DMS53 (cell line): ENCODE measurements at places on chromosomes 1 and 21.

GRCh38 chr21:25691976-25692375 is 42.7 kb downstream of the ATP5PF start:
- no peak for DNase-seq

- DNase-seq = no peak
These were observed 61.5 kb downstream of the SYT2 start for GRCh38 chr1:202648605-202649226.

DNA sequence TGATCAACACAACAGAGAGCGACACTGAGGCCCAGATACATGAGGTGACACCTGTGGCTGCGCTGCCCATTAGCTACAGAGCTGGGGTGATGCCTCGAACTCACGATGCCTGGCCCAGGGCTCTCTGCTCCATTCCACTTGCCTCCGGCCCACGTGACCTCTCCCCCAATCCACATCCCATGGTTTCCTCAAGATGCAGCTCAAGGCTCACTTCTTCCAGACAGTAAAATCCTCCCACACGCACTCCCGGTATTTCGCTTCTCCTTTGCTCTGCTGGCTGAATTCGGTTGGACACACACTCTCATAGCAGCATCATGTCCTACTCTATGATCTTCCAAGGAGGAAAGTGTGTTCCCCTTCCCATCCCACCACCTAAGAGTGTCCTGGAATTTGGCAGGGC is 672.5 kb downstream of the KIF26B start:
- DNase-seq = no peak

DNA sequence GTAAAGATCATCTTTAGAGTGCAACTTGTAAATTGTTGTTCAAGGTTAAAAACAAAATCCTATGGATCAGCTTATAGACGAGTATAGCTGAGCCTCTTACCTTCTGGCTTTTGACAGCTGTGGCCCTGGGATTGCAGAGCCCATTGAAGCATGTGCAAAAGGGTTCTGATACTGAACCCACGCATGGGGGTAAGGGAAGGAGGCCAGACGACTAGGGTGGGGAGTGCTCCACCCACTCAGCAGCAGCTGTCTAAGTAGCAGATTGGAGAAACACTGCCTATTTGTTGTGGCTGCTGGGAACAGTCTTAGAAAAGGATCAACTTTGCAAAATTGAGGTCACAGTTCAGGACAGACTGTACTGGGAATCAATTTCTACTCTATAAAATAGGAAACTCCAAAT is 16.1 kb downstream of the CD101 start:
- DNase-seq = no peak

GRCh38 chr1:78432016-78432415 is 58.8 kb upstream of the PTGFR start:
- DNase-seq = no peak

- peak; percentile 9 for DNase-seq
These were observed 206.6 kb downstream of the DSCAM start for GRCh38 chr21:40640266-40640789.

DNA sequence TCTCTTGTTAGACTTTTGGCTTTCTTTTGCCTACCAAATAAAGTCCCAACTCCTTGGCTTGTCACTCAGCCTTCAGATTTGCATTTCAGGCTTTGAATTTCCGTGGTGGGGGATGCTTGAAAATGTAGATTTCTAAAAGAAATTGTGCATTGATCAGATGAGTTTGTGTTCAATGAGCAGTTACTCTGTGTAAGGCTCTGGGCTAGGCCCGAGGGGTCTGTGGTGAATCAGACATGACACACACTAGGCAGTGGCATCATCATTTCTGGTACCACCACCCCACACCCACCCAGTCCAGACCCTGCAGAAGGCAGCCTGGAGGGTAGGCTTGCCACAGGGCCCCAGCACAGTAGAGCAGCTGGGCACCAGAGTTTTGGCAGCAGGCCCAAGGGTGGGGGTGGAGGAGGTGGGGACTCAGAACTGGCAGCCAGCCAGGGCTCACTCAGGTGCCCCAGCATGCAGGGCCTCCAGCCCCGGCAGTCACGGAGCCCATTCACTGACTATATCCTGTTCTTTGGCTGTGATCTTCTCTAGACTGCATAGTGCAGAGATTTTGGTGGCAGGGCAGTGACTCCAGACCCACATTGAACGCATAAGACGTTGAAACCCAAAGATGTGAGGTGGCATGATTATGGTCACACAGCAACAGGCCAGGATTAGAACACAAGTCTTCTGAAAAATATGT is 97.2 kb upstream of the ARTN start:
- peak; percentile 94 for DNase-seq

GRCh38 chr1:78038491-78038939 is 7.3 kb upstream of the GIPC2 start:
- peak; percentile 96 for DNase-seq

GRCh38 chr1:228184152-228184551 is 18.5 kb downstream of the IBA57 start:
- DNase-seq = no peak

DNA sequence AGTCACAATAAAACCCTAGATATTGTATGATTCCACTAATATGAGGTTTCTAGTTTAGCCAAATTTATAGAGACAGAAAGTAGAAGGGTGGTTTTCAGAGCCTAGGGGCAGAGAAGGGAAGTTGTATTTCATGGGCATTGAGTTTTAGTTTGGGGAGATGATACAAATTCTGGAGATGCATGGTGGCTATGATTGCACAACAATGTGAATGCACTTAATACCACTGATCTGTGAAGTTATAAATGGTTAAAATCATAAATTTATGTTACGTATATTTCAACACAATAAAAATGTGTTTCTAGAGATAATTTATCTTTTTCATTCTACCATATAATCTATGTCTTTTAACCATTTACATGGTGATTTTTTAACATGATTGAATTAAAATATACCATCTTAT is 779.3 kb upstream of the BRINP3 start:
- DNase-seq = no peak

- DNase-seq = no peak
These were observed 5.4 kb downstream of the CPLANE2 start for GRCh38 chr1:16231331-16232315.

- no peak for DNase-seq
These were observed 12.0 kb downstream of the OTUD3 start for GRCh38 chr1:19894218-19894617.

- peak; percentile 75 for DNase-seq
These were observed 6.0 kb downstream of the CYB561D1 start for GRCh38 chr1:109499661-109500536.

DNA sequence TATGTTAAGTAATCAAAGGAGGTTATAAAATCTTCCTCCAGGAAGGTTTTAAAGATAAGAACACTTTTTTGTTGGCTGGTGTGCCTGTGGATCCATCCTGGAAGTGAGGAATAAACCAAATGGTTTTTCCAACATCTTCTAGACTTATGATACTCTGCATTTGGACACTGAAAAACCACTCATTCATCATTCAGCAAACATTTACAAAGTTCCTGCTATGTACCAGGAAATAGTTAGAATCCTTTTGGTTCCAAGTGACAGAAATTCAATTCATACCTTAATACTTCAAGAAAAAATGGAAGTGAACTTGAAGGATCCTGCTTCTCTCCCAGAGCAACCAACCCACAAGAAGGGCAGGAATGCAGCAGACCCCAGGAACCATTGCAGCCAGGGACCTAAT is 39.6 kb upstream of the PIGC start:
- peak; percentile 37 for DNase-seq

- DNase-seq = no peak
These were observed 4.2 kb downstream of the UBR4 start for GRCh38 chr1:19205845-19206244.

DNA sequence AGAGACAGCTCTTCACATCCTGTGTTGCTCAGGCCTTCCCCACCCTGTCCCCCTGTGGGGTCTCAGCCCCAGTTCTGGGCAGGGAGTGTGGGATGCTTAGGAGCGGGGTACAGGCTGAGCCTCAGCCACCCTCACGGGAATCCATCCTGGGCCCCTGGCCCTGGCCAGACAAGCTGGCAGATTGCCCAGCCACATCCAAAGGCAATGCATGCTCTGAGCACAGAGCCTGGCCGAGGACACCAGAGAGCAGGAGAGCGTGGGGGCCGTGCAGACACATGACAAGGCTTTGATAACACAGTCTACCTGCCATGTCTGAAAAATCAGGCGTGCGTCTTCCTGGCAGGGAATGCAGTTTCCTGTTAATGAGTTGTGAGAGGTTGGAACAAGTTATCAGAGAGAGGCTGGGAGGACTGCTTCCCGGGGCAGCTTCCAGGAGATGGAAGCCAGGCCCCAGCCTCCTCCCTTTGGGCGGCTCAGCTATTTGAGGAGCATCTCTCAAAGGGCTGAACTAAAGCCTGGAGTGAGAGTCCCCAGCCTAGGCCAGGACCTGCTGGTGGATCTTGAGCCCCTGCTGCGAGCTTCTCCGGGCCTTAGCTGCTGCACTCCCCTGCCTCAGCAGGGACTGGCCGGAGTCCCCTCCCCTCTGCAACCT is 72.2 kb upstream of the SELENON start:
- peak; percentile 26 for DNase-seq
